GM12892 (cell line): ENCODE measurements at places on chromosomes 2 and 18.

DNA sequence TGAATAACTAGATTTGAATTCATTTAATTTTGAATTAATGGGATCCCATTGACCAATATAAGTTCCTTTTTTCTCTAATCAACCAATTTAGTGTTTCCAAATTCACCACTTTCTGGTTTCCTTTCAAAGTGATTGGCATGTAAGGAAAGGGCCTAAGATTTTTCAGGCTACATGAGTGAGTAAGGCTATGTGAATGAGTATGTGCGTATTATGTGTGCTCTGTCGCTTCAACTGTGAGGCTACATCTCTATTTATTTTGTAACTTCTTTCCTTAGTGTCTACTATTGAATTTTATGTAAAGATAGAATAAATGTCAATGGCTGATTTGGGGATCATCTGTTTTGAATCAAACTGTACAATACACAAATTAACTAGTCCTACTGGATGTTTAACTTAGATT lies 110.6 kb downstream of the ABCA12 start:
- no peak for DNase-seq

DNA sequence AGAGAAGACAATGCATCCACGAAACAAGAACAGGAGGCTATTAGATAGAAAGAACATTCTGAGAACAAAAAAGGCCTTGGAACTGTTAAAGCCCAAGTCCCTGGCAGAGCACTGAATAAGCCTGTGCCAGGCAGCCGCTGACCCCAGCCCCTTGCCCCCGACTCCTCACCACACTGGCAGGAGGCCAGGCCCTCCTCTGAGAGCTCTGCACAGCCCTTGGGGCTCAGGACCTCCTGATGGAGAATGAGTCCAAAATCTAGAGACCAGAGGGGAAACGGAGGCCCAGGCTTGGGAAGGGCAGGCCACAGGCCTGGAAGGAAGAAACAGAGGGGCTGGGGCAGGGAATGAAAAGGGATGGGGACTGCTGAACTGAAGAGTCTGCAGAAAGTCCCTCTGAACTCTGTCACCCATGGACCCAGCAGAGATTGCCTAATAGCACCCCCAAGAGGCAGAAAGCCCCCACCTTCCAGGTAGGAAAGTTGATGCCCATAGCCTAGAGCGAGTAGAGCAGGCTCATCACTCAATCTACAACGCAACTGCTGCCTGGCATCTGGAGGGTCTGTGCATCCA lies 18.3 kb upstream of the TNS1 start:
- no peak for DNase-seq

GRCh38 chr2:179950391-179950790 lies 56.7 kb downstream of the CWC22 start:
- DNase-seq: no peak

GRCh38 chr18:35444636-35445035 lies 53.1 kb downstream of the INO80C start:
- DNase-seq: no peak

DNA sequence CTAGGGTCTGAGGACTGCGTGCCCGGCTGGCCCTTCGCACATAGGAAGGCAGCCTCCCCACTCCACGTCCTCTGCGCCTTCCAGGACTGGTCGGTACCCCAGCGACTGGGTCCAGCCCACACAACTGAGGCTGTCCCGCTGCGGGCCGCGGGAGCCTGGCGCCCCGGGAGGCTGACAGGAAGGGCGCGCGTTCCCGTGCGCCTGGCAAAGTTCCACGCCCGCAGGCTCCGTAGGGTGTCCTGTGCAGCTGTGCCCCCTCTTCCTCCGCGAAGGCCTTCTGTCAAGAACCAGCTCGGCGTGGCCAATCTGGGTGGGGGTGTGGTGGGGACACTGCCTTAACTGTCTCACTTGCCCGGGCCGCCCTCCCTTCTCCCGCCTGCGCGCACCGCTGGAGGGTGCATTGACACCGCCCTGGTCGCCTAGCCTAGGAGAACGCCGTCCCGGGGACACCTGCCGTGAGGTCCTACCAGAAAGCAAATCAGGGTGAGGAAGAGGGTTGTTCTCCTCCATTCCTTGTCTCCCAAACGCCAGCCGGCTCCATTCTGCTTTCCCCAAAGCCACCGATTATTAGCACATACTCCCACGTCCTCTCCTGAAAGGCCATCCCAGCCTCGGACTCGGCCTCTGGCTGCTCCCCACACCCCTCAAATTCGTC lies 618 bp upstream of the LYPD1 start:
- no peak for DNase-seq
